ENCODE measurements at places on chromosomes 1 and 21.

GRCh38 chr1:151043163-151043562 is 4.4 kb upstream of the C1orf56 start:
- DNase-seq, result no peak

DNA sequence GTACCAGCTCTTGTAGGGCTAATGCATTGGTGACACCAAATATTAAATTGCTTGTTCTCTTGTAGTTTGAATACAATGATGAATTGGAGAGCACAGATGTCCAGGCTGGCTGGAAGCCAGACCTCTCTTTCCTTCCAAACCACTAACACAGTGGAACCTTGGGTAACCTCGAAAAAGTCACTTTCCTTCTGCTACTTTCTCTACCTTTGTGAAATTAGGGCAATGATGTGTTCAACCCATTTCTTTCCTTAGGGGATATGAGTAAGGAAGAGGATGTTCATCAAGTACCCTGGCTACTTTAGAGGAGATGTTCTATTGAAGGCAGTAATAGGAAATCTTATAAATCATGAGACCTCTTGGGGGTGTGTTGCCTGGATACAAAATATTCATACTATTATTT is 55.7 kb downstream of the XCL2 start:
- DNase-seq, result no peak

GRCh38 chr1:203174324-203174985 is 1.2 kb downstream of the MYBPH start:
- no peak for DNase-seq

- DNase-seq, result no peak
These were observed 24.2 kb upstream of the CDC14A start for GRCh38 chr1:100328133-100328532.

DNA sequence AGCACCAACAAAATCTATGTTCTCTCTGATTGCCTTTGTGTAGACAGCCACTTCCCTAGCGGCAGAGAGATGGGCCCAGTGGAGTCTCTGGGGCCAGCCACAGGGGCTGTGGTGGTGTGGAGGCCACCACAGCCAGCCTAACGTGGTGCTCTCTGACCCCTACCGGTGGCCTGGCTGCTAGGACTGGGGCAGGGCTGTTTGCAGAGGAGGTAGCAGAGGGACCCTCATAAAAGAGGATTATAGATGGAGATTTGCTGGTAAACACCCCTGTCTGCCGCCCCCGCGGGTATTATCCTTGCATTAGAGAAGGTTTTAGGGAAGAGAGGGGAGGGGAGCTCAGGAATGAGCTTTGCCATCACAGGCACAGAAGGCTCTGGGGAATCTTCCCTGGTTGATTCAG is 310.3 kb upstream of the VAMP3 start:
- DNase-seq, result no peak

- DNase-seq, result peak; percentile 84
These were observed at the start of gene ADAM15 for GRCh38 chr1:155050560-155051341. ADAM15 (plus strand) TSS chr1:155051316; CDS start chr1:155051387, 71 bp downstream.

DNA sequence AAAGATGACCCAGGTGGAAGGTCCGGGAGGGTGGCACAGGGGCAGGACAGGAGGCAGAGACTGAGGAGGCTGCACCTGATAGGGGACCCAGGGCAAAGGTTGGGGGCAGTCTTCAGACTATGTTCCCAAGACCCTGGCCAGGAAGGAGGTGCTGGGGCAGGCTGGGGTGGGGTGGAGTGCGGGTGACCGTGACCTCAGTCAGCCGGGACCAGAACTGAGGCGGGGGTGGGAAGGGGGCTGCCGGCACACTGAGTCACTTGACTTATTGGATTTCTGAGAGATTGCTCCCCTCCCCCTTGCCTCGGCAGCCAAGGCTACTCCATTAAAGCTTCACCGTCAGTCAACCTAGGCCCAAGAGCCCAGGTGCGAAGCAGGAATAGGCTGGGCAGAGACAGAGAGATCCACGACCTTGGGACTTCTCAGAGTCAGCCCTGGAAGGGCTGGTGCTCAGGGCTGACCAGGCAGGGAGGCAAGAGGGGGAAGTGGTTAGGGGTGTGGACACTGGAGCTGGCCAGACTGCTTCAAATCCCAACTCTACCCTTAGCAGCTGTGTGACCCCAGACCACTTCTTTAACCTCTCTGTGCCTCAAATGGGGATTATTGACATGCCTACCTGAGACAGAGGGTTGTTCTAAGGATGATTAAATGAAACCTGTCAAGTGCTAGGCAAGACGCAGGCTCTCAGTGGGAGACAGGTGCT is 47.9 kb upstream of the LAPTM5 start:
- DNase-seq, result no peak

GRCh38 chr1:65332821-65333220 is 23.5 kb downstream of the DNAJC6 start:
- no peak for DNase-seq

DNA sequence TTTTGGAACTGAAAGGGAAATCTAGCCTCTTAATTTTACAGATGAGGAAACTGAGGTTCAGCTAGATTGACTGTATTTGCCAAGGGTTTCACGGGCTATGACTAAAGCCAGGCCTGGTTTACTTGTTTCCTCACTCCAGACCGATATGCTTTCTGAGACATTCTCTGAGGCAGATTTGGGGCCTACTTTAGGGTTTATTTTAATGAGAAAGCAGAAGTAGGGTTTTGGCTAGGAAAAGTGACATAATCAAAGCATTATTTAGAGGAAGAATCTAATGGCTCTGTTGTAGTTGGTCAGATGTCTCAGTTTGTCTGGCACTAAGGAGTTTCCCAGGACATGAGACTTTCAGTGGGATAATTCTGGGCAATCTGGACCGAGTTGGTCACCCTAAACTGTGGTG is 1.5 kb upstream of the RPTN start:
- DNase-seq, result no peak

- DNase-seq, result no peak
These were observed 108.5 kb upstream of the SERTAD4 start for GRCh38 chr1:210123924-210124589.

GRCh38 chr1:109412551-109412950 is 13.7 kb downstream of the PSMA5 start:
- DNase-seq, result no peak

- DNase-seq, result no peak
These were observed 64.7 kb downstream of the NRIP1 start for GRCh38 chr21:15000081-15000480.

DNA sequence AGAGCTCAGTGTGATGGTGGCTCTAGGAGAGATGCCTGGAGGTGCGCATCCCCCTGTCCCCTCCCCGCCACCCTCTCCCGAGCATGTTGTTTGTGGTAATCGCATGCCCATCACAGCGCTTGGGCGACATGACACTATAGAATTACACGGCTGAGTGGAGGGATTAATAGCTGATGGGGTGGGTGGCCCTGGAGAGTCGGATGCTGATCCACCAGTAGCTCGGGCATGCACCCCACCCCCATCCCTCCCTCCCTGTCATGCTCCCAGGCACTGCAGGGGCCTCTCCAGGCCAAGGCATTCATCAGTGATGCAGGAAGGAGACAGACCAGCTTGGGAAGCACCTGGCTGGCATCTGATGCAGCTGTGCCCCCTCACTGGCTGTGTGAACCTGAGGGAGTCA is 159.0 kb upstream of the IGSF21 start:
- DNase-seq, result no peak

- DNase-seq, result peak; percentile 53
These were observed 34.6 kb upstream of the S100A7 start for GRCh38 chr1:153494976-153495535.

Data from T-helper 17 cell (primary cell).